Gastroesophageal sphincter (tissue), 4 donors: ENCODE measurements at places on chromosomes 1 and 21.
A peak's percentile ranks its signal among the peaks of the same experiment; 100 is the strongest.

GRCh38 chr1:111219557-111220286 lies 7.8 kb upstream of the CHI3L2 start:
- no peak for ATAC-seq

- ATAC-seq, result no peak
Measured at GRCh38 chr1:114690148-114690547, 5.2 kb downstream of the AMPD1 start.

GRCh38 chr1:209382231-209383100 lies 201.0 kb upstream of the CAMK1G start:
- no peak for ATAC-seq

GRCh38 chr1:33494929-33495328 lies 22.5 kb downstream of the ZSCAN20 start:
- ATAC-seq, result no peak

DNA sequence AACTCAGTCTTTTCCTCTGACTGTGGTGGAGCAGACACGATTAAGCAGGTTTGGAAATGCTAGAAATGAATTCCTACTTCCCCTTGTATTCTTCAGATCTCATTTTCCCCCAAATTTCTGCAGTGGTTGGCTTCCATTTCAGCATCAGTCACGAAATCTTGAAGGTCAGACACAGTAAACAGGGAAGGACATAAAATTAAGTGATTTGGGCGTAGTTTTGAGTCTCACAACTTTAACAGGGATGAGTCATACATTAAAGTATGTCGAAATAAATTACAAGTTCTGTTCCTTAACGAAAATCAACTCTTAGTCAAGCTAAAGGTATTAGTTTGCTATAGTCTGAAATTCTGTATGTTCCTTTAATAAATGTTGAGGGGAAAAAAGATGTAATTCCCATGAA lies 61.1 kb downstream of the HNRNPR start:
- peak; percentile 58 for ATAC-seq

GRCh38 chr1:65995928-65996327 lies 203.2 kb downstream of the PDE4B start:
- no peak for ATAC-seq

GRCh38 chr1:27109103-27109822 lies 45.7 kb downstream of the SLC9A1 start:
- no peak for ATAC-seq

DNA sequence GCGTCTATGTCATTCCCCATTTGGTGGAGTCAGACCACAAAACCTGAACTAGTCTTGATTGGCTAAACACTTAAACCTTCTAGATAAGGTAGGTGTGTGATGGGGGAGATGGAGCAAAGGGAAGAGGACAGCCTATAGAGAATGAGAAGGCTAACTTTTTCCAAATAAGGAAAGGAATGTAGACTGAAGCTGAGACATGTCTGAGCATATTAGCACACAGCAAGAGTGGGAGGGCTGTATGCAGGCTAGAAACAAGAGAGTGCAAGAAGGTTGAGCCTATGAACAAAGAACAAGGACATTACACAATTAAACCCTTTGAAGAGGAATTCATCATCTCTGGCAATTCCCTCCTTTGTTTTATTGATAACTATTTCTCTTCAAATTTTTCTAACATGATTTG lies 89.2 kb upstream of the OLFM3 start:
- ATAC-seq, result no peak
